ENCODE measurements at places on chromosomes 1 and 21.

DNA sequence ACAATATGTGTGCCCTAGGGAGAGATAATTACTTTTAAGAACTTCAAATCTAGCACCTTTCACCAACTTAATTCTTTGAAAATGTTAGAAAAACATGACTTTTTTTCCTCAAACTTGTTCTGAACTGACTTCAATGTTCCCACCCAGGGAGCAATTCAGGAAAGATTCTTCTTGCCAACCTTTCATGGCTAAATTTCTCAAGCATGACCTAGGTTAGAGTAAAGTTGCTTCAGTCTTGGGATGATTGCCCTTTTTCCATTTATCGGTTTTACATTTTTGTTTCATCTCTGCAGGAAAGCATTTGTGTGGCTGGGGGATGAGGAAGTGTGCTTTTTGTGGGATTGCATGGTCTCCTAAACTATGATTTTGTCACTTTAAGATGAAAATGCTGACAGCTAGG is 647.7 kb downstream of the LTN1 start:
- DNase-seq: no peak

- peak; percentile 96 for DNase-seq
These were observed 384.9 kb downstream of the HLX start for GRCh38 chr1:221263831-221264767.

GRCh38 chr1:239353536-239353935 is 32.8 kb upstream of the CHRM3 start:
- DNase-seq: no peak

DNA sequence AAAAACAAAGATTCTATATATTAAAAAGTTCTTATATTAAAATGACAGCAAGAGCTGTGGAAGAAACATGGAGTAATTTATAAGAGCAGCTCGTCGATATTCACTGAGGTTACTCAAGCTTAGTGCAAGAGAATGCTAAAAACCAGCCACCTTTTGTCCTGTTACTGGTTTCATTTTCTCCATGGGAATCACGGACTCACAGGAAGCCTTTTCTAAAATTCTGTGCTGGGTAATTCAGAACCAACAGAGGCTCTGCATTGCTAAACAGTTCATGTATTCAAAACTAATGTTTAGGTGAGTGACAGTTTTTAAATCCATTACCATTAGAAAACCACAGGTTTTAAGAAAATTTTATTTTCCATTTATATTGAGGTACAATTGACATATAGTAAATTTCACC is 147.8 kb upstream of the MAP1LC3C start:
- DNase-seq: peak; percentile 13

DNA sequence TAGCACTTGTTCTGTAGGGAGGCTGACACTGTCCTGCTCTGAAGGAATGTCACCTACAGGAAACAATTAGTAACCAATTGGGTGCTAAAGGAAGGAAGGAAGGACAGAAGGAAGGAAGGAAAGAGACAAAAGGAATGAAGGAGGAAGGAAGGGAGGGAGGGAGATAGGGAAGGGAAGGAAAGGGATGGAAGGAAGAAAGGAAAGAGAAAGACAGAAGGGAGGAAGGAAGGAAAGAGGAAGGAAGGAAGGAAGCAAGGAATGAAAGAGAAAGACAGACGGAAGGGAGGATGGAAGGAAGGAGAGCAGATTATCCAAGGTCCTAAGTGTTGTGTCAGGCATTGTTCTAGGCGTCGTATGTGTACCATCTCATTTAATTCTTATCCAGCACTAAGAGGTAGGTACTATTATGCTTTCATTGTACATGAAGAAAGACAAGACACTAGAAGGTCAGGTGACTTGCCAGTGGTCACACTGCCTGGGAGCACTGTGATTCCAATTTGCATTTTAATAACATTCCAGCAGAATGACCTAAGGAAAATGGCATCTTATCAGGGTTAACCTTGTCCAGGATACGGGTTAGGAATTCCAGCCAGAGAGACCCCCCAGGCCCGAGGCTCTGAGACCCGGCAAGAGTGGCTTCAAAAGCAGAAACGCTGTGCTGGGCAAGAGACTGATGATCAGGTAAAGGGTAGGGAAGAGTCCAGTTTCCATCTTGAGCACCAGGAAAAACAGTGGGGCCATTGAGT is 29.6 kb downstream of the CLIC6 start:
- no peak for DNase-seq

GRCh38 chr1:84997667-84998600 is 1.0 kb upstream of the MCOLN2 start:
- DNase-seq: no peak

DNA sequence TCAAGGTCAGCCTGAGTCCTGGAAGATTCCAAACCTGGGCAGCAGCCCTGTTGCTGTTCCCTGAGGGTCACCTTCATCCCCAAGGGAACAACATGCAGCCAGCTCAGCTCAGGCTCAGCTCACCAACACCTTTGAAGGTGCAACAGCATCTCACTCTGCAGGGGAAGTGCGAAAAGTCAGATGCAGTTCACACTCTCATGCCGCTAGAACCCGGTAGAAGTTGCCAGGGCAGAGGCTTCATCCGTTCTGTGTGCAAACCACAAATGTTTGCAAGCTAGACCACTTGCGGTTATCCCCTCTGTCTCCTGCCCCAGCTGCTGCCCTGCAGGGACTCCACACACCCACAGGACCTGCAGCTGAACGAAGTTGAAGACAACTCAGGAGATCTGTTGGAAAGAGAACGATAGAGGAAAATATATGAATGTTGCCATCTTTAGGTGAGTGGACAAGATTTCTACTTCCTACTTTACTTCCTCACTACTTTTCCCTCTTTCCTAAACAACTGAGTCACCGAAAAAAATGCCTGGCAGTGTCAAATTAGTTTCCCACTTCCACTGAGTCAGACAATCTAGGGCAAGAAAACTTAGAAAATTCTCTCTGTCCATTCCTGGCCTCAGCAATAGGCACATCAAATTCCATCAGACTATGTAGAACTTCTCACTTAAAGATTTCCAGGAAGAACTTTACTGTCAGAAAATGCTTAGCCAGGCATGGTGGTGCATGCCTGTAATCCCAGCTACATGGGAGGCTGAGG is 1.8 kb upstream of the FCRL6 start:
- DNase-seq: no peak

DNA sequence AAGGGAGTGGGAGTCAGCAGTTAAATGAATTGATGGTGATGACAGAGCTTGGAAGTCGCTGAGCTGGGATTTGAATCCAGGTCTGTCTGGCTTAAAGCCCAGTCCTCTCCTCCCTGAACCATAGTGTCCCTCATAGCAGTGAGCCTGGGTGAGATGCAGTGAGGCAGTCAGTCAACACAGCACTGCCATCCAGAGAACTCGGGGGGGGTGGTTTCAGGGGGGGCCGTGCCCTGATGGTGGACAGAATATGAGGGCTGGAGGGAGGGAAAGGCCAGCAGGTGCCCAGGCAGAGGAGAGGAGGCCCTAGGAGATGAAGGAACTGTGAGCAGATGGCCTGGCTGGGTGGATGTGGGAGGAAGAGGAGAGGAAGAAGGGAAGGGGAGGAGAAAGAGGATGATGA is 405.6 kb downstream of the PTPRU start:
- DNase-seq: no peak

- no peak for DNase-seq
These were observed 40.7 kb upstream of the C1orf185 start for GRCh38 chr1:51061231-51061918.

DNA sequence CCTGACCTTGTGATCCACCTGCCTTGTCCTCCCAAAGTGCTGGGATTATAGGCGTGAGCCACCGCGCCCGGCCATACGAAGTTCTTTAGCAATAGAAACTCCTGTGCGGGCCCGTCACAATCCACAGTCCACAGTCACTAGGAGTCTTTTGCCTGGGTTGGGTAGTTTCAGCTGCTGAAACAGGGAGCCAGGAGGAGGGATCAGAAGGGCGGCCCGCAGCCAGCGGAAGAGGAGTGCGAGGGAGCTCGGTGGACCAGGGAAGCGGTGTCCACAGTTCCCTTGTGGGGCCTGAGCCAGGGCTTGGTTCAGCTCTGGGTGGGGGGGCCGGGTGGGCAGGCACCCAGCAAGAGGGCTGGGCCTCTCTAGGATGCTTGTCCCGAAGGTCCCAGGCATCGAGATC is 17.9 kb upstream of the HSPG2 start:
- DNase-seq: no peak

- no peak for DNase-seq
These were observed 9.7 kb upstream of the CTSS start for GRCh38 chr1:150775276-150775675.

DNA sequence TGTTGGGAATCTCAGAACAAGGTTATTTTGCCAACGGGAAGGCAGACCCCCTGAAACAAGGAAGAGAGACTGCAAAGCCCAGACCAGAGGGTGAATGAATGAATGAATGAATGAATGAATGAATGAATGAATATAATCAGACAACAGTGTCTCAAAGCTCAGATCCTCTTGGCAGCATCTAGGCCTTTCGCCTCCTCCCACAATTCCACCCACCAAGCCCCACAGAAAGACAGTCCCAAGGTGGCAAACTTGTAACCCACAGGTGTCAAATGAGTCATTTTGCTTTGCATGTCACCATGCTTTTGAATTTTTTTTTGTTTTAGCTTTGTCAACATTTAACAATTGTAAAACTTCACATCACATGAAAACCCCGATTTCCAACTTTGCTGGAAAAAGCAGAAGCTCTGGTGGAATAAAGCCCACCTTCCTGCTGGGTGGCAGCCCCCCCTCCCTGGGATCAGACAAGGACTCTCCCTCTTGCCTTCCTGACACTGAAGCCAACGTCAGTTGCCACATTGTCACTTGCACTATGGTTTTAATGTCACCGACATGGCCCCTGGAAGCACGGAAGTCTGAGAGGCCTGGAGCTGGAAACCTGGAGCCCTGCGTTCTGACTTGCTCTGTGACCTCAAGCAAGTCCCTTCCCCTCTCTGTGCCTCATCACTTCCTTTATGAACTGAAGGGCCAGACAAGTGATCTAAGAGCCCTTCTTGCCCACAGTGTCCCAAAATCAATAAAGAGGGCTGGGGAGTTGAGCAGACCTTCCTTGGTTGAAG is 134.6 kb upstream of the RUNX3 start:
- no peak for DNase-seq

- DNase-seq: no peak
These were observed 24.1 kb upstream of the TMEM222 start for GRCh38 chr1:27297903-27298302.

GRCh38 chr21:31961704-31962103 is 88.9 kb downstream of the HUNK start:
- DNase-seq: no peak

- no peak for DNase-seq
These were observed 80.1 kb downstream of the ZNF326 start for GRCh38 chr1:90074970-90075391.

- DNase-seq: no peak
These were observed 14.5 kb downstream of the GLUL start for GRCh38 chr1:182376936-182377574.

Data from LHCN-M2 (cell line).